ENCODE measurements at places on chromosomes 4 and X.

GRCh38 chr4:6687947-6688878 lies 5.5 kb upstream of the S100P start:
- DNase-seq: no peak

DNA sequence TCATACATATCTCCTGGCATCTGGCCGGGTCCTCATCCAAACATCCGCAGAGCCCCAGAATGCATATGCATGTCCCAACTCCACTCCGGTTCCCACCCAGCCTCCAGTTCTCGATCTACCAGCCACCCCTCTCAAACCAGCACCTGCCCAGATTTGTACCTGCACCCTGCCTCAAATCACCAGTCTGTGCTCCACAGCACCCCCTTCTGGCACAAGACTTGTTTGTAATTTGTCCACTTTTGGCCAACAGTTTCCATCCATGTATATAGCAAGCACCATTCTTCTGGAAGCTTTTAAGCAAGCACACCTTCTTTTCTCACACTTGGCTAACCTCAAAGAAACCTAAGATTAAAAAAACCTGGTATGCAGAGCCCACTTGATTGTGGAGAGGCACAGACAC lies 644.1 kb downstream of the MID1IP1 start:
- peak; percentile 43 for DNase-seq

DNA sequence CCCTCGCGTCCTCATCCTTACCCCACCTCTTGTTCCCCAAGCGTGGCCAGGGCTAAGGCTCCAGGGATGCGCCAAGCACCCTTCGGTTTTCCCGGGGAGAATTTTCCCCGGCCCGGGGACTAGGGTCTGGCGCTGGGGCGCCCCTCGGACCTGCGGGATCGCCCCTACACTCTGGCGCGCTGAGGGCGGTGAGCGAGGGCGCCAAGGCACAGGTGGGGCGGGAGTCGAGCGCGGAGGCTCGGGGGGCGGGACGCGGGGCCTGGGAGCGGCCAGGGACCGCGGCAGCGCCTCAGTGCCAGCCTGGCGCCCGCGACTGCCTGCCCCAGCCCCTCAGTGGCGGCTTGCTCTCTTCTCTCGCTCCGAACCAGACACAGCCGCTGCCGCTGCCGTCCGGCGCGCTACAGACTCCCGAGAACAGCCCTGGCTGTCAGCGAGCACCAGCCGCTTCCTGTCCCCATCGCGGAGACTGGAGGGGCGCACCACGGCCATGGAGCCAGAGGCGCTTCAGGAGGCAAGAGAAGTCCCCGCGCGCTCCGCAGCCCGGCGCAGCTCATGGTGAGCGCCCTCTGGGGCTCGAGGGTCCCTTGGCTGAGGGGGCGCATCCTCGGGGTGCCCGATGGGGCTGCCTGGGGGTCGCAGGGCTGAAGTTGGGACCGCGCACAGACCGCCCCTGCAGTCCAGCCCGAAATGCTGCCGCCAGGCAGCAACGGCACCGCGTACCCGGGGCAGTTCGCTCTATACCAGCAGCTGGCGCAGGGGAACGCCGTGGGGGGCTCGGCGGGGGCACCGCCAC lies at the start of gene DRD5:
Gene DRD5, plus strand, starts transcription at position 292 of the 793 bp plus-strand sequence. Its CDS starts 396 bp downstream, at position 688.
- no peak for DNase-seq

DNA sequence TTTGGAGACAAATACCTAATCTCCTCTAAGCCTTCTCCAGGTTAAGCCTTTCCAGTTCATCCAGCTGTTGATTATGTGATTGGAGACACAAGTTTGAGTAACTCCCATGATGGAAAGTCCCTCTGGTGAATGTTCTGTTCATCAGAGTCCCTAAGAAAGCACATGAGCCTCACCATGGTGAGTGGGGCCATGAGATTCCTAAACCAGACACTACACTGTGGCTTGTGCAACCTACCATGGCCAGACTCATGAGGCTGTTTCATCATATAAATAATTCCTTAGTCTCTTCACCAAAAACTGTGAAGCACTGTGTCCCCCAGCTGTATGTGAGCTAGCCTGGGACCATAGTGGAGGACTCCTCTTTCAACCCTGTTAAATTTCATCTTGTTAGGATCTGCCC lies 14.4 kb downstream of the PKD2 start:
- no peak for DNase-seq

- peak; percentile 62 for DNase-seq
These were observed 696.5 kb downstream of the ADGRL3 start for GRCh38 chr4:61896634-61897033.

DNA sequence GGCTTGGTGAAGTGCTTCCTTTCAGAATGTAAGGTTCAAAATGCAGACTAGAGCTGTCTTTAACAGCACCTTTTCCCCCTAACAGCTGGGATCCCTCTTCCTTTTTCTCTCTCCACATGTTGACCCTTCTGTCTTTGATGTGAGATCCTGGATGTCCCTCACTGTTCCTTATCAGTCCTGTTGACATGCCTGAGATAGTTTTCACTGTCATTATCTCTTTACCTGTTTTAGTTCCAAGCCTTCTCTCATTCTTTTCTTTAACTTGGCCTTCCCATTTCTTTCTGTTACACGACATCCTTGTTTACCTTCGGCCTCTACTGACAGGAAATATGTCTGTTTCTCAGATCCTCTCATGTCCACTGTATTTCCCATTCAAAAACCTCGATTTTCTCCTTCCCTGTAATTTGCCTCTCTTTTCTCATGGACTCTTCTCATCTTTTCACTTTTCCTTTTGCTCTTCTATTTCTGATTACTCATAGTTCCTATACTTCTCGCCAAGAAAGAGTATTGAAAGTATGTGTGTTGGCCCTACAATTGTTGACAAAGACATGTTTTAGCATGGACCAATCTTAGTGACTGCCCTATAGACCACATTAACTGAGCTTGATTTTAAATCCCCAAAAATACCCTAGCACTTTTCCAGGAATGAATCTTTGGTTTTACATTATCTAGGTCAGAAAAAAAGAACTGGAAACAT lies 1.2 kb upstream of the SOWAHB start:
- DNase-seq: no peak

DNA sequence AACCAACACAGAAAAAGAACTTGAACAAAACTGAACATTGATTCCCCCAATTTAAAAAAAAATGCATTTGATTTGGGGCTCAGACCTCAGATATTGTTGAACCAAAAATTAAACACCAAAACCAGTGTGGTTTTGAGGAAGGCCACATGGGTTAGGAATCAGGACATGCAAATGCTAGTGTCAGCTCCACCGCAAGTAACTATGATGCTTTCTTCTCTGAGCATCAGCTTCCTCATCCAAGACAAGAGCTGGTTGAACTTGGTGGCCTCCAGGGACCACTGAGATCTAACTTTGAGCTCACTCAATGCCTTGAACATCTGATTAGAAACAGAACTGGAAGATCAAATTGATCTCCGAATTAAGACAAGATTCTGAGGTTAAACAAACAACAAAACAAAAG lies 142.9 kb upstream of the NWD2 start:
- no peak for DNase-seq

- no peak for DNase-seq
These were observed 589.2 kb upstream of the NR3C2 start for GRCh38 chr4:149031399-149031798.

DNA sequence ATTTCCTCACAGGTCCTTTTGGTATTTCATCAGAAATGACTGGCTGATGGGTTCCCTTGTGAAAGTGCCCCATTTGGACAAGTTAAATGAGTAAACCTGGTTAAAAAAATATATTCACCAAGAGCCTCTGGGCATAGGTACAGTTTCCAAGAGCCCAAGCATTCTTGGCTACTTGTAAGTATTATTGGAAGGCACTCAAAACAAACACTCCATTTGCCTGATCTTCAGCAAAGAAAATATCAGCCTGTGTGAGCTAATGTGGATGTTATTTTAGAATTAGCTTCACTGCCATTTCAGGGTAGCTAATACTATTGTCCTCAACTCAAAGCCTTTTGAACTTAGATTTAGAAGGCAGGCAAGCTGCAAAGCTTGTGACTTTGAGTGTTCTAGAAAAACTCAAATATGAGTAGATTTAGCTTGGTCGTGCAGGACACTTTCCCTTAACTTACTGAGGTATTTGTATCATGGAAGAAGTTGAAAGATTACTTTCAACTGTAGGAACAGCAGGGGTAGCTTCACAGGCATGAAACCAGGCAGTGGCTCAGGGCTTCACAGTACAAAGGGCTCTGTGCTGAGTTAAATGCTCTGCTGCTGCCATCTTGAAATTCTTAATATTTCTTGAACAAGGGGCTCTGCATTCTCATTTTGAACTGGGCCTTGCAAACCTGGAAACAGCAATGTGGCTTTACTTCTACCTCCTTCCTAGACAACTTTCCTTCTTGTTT lies 177.2 kb downstream of the AMELX start:
- DNase-seq: no peak

DNA sequence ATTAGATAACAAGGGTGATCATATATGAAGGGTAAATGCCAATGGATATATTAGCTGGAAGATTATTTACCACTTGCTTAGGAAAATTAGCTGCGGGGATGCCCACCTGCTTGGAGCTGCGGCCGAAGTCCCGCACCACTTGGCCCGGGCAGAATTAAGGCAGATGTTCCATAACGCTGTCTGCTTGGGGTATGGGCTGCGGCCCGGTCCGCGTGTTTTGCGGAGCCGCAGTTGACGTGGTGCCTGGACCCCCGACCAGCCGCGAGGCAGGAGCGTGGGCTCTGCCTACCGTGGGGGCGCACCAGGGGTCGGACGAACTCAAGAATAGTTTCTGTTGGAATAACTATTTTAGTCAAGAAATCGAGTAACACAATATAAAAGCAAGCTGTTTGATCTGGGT lies 235.2 kb downstream of the CPXCR1 start:
- no peak for DNase-seq

GRCh38 chr4:63218856-63219255 lies 1190.4 kb downstream of the TECRL start:
- DNase-seq: no peak

DNA sequence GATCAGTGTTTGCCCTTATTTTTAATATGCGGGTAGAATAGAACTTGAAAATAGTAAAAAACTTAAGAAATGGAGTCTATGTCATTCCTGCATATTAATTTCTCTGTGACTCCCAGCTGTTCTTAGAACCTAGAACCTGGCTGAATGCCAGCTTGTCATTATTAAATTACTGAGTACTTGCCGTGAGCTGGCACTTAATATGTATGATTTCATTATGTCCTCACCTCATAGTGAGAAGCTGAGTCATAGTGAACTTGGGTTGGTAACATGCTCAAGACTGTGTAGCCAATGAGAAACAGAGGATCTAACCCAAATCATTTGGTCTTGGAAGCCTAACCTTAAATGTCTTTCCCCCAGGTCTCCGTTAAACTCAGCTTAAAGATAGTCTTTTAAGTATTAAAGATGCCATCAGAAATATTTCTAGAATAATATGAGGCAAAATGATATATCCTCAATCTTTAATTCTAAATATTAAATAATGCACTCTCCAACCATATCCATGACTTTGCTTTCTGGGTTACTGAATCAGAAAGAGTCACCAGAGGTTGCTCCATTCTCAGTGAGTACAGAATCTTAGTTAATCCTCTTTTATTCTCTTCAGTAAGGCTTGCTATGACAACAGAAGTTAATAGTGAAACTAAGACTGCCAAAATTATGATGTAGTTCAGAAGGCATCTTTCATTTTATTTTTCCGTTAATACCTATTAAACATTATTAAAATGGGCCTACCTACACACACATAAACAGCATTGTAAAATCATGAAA lies 58.6 kb upstream of the TLL1 start:
- no peak for DNase-seq

DNA sequence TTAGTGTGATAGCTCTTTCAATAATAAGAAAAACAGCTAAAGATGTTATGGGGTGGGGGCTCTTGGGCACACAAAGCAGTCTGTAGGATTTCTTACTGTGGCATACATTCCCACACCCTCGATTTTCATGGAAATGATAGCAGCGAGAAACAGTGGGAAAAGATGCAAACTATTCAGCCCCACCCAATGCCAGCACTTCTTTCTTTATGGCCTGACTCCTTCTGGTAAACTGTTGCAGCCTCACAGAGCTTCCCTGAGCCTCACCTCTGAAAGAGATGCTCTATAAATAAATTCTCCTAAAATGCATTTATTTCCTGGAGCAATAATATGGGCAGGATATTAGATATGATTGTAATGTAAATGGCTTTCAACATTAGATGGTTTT lies 910 bp downstream of the ANK2 start:
- DNase-seq: peak; percentile 31

- DNase-seq: no peak
These were observed 14.5 kb downstream of the CMC4 start for GRCh38 chrX:155056471-155056870.

- DNase-seq: no peak
These were observed 3.0 kb downstream of the RPL10 start for GRCh38 chrX:154401045-154401799.

- DNase-seq: no peak
These were observed 4.0 kb downstream of the HAND2 start for GRCh38 chr4:173526027-173526482.

DNA sequence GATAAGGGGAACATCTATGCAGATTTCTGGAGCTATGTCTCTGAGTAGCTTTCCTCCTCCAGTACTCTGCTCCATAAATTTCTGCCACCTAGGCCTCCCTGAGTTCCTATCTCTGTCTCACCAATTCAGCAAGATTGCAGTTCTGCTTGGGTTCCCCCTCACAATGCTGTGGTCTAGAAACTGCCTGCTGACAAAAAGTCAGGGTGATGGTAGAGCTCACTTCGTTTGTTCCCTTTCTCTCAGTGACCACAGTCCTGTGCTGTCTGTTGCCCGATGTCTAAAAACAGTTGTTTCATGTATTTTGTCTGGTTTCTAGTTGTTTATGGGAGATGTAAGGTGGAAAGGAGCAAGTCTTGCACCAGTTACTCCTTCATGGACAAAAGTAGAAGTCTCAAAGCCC lies 41.1 kb downstream of the AMMECR1 start:
- DNase-seq: no peak

DNA sequence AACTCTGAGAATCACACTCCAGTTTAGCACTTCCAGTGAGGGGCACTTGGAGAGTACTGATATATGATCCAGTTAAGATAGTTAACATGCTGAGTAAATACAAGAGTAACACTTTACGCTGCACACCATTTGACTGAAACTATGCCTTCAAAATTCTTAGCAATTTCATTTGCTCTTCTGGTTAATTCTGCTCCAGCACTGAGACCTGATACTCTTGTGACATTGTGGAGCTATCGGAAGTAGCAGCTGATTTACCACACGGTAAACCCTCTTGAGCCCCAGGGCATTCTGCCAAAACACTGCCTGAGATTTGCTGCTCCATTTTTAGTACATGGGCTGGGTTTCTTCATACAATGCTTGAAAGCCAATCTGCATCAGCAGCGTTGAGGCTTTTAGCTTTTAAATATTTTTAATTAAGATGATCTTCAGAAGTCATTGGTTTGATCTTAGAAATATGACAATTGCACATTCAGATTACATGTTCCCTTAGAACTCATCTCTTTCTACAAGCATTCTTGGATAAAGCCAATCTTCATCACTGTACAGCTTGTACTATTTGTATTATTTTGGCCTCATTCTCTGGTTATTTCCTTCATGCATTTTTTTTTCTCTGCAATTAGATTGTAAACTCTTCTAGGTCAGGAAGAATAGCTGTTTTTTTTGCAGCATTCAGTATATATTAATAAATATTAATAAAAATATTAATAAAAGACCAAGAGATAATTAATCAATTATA lies 67.8 kb upstream of the ETNPPL start:
- DNase-seq: no peak
